ENCODE measurements at places on chromosomes 16 and 17.

DNA sequence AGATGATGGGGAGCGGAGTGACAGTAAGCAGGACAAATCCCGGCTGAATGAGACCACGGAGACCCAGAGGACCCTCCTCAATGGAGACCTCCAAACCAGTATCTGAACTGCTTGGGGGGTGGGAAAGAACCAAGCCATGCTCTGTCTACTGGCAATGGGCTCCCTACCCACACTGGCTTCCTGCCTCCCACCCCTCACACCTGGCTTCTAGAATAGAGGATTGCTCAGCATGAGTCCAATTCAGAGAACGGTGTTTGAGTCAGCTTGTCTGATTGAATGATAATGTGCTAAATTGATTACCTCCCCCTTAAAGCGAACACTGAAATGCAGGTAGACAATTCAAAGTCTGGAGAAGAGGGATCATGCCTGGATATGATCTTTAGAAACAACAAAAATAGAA lies 5.5 kb downstream of the SSTR2 start:
- no peak for DNase-seq

DNA sequence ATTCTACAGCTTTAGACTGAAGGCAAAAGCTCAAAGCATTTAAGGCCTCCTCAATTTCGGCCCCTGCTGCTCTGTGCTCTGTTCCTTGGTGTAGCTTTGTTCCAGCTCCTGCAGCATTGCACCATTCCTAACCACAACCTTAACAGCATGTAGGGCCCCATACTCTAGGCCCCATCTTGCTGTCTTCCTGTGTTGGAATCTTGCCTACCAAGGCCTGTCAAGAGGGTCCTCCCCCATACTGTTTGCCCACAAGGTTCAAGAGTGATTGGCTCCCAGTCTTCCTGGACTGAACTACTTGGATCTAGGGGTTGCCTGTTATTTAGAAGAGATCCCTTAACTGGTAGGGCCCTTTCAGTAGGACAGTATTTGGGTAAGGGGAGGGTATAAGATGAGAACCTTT lies 26.8 kb downstream of the TRPV2 start:
- DNase-seq = no peak

GRCh38 chr16:50763211-50763610 lies 21.3 kb downstream of the CYLD start:
- DNase-seq = no peak

DNA sequence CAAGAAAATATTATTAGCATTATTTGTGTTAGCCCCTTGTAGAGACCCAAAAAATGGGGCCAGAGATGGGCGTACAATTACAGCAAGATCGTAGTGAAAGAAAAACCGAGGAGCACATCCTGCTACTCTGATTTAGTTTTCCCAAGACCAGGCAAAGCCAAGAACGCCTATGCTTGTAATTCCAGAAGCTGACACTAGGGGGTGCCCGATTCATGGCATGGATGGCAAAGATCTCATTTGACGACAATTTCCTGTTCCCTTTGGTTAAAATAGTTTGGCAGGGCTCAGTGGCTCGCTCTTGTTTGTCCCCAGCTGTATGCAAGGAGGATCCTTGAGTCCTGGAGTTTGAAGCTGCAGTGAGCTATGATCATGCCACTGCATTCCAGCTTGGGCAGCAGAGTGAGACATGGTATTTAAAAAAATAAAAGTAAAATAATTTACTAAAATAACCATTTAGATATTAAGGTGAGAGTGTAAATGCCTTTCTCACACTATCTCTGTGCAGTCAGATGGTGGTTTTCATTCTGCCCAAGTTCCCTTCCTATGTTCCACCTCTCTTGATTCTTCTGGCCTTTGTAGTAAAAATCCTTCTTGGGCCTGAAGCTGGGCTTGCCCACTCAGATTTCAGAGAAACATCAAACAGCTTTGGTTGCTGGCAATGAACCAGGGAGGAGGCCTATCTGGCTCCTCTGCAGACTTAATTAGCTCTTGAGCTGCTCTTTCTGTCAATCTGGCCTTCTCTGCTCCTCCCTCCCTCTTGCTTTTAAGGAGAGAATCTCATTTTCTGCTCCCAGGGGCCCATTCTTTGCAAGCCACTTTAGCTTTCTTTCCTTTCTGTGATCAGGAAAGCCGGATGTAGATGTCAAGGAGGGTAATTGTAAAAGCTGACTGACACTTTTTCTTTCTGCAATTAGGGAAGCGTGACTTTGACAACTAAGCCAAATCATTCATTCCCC lies 31.2 kb downstream of the TMEM238L start:
- DNase-seq = peak; percentile 68

GRCh38 chr17:8152112-8152775 lies at the start of gene PER1:
PER1 (minus strand) TSS chr17:8152404; CDS start chr17:8150706, 1,698 bp downstream.
- DNase-seq = peak; percentile 97

DNA sequence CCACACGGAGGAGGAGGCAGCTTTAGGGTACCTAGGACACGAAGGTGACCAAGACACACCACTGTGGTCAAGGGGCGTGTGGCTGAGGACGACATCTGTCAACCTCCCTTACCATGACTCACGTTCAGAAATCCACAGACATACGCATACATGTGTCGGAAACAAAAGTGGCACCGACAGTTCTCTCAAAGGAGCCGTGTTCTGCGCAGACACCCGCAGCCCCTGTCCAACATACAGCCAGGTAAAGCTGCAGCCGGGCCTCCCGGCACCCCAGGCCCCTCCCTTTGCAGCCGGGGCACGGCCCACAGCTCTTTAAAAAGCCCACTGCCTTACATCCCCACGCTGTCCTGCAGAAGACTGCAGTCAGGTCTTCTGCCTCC lies 40.5 kb upstream of the KLHDC4 start:
- no peak for DNase-seq
